ENCODE measurements at places on chromosomes 2 and 18. TPM values are rescaled to one million over a fixed set of nuclear protein-coding genes. Genes with fewer than 3 reads are reported as not detected.

The RASGRP3 gene
- 138 TPM for total RNA-seq

The FOXD4L1 gene
- under 0.01 TPM for total RNA-seq

The DLX2 gene
- under 0.01 TPM for total RNA-seq

The RGPD6 gene
- 32.3 TPM for total RNA-seq

The SLC66A2 gene
- 33.1 TPM for total RNA-seq

The DCAF17 gene
- total RNA-seq = 16.5 TPM

The BUB1 gene
- total RNA-seq = 3.4 TPM

The SYT4 gene
- not detected for total RNA-seq

The BOK gene
- total RNA-seq = 113 TPM

The IAH1 gene
- total RNA-seq = 34.4 TPM

The TAF4B gene
- 1.1 TPM for total RNA-seq

The SF3B6 gene
- 111 TPM for total RNA-seq

The RSAD2 gene
- 0.20 TPM for total RNA-seq

The CNRIP1 gene
- total RNA-seq = 36.9 TPM

The GKN1 gene
- total RNA-seq = not detected

The PPIG gene
- 13.1 TPM for total RNA-seq

The SP5 gene
- not detected for total RNA-seq

The ABCG5 gene
- total RNA-seq = not detected

The GALR1 gene
- total RNA-seq = not detected

The CCNT2 gene
- 19.8 TPM for total RNA-seq

The POTEJ gene
- total RNA-seq = 0.60 TPM

All from lung microvascular endothelial cell (primary cell).